ENCODE measurements at places on chromosomes 11 and 22. TPM values are rescaled to one million over a fixed set of nuclear protein-coding genes. Genes with fewer than 3 reads are reported as not detected.

The FXYD6 gene
- 141 TPM for total RNA-seq

The TOMT gene
- not detected for total RNA-seq

The E2F8 gene
- 0.13 TPM for total RNA-seq

The MAJIN gene
- not detected for total RNA-seq

The PLEKHA7 gene
- total RNA-seq = 96.6 TPM

The VPREB3 gene
- total RNA-seq = not detected

GRCh38 chr22:42145175-42145574 lies 14.6 kb upstream of the CYP2D6 start:
- DNase-seq = no peak

DNA sequence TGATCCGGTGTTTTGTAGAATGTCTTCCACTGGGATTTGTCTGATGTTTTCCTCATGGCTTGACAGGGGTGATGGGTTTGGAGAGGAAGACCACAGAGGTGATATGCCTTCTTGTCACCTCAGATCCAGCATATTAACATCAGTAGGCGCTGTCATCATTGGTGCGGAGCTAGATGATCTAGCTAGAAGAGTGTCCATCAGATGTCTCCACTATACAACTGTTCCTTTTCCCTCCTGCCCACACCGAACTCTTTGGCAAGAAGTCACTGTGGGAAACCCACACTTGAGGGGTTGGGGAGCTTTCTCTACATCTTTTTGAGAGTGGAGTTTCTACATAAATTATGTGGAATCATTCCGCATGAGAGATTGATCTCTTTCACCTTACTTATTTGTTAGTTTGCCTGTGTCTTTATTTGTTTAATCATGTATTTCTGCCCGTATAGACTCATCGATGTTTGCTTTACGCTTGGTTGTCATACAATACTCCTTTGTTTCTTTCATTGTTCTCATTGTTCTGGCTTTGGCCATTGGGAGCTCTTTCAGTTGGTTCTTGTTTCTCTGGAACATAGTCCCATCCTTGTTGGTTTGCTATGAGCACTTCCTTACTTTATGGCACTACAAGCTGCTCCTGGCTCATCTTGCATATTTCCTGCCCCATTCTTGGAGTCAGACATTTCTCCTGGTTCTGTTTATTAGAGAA lies 1420.3 kb downstream of the BRD1 start:
- no peak for DNase-seq

DNA sequence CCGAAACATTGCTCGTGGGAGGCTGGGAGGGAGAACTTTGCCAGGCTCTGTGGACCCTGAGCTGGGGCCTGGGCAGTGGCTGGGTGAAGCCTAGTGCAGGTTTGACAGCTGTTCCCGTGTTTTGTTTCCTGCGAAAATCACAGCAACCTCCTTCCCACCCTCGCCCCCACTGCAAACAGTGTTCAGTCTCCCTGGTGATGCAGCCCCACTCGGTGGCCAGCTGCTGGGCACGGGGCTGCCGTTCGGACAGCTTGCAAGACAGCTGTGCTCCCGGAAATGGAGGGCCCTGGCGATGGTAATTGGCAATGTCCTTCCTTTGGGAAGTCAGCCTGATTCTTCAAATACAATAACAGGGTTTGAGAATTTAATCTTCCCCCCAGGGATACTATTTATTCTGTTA lies 10.4 kb upstream of the GAL start:
- no peak for DNase-seq

GRCh38 chr11:87063982-87064381 lies 26.2 kb downstream of the TMEM135 start:
- DNase-seq = no peak

GRCh38 chr11:66275396-66275795 lies 2.6 kb upstream of the CNIH2 start:
- DNase-seq = no peak

GRCh38 chr11:122337704-122338103 lies 221.7 kb upstream of the BLID start:
- no peak for DNase-seq

DNA sequence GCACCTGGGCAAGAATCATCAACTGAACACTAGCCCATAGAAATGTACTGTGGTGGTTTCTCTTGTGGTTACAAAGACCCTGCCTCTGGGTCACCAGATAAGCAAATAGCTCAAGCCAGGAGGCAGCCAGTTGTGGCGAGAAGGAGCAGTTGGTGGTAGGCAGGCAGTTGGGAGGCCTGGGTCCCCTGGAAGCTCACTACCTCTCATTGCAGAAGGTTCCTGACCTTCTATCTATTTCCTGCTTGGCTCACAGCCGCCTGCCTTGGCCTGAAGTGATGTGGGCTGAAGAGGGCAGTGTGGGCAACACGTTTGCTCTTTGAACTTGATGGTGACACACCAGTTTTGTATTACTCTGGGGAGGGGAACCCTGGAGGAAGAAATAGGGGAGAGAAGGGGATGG lies 34.7 kb downstream of the NECTIN1 start:
- no peak for DNase-seq

DNA sequence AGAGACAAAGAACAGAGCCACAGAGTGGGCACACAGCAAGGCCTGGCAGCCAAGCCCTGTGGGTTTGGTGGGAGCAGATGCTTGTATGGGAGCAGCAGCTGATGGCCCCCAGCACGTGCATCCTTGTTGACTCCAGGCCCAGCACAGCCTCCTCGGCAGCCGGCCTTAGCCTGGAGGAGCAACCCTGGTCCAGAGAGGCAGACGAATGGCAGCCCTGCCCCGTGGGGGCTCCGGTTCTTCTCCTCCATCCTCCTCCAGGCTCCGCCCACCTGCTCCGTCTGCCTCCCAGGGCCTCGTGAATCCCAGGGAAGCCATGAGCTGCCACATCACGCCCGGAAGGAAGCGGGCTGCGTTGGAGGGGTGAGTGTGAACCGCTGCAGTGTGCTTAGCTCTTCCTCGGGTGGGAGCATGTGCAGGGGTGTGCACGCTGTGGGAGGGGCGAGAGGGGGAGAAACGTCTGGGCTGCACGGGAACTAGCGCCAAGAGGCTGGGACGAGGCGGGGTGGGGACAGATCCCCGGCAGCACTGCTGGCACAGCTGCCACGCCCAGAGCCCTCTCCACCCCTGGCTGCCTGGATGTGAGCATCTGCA lies 36.3 kb upstream of the JAM3 start:
- no peak for DNase-seq

GRCh38 chr11:126628450-126628789 lies 272.9 kb downstream of the ST3GAL4 start:
- DNase-seq = no peak

- no peak for DNase-seq
Observed at GRCh38 chr22:46536537-46537224, 739 bp downstream of the CELSR1 start.

DNA sequence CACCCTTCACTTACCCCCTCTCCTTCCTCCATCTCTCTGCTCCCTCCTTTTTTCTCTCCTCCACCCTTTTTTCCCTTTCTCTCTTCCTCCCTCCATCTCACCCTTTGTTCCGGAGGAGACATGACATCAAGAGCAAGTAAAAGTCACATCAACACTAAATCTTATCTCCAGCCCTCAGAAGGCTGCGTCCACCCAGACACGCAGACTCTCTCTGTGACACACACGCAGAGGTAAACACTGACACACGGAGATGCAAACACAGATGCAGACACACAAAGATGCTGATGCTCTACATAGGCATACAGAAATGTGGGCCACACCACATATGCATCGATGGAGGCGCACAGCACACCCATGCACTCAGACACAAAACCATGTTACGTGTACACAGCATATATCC lies 27.0 kb downstream of the NRXN2 start:
- DNase-seq = no peak

All from sciatic nerve (tissue), 2 donors.